ENCODE measurements at places on chromosomes 6 and 20.

- DNase-seq, result no peak
- H3K27me3 ChIP-seq, result peaks cover 46% of the 10 kb centered on the region
- no peak overlapping the region for H3K27ac ChIP-seq
Measured at GRCh38 chr6:52210227-52210626, 24.1 kb downstream of the IL17A start.

DNA sequence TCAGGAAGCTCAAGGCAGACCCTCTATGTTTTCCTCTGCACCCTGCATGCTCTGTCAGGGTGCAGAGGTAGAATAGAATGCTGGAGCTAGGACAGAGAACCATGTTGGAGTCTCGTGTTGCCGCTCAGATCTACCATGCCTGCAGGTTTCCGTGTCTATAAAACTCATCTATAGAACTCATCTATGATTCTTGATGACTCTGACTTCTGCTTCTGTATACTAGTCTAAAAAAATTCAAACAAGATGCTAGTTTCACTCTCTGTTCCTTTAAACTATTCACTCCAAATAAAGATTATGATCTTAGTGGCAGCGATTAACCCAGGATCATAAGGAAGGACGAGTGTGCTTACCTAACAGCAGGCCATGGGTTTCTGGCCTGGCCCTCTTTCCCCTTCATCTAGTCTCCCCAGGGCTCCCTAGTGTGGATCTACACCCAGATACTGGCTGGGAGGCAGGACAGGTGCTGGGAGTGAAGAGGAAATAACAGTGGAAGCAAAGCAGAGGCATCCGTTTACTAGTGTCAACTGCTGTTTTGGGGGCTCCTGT lies 162.7 kb upstream of the SUPT3H start:
- no peak for DNase-seq
- H3K27me3 ChIP-seq, result no peaks in the 10 kb centered on the region
- H3K36me3 ChIP-seq, result peaks cover 25% of the 10 kb centered on the region
- H3K4me3 ChIP-seq, result no peak overlapping the region
- H3K27ac ChIP-seq, result peak overlapping the region; percentile 4

DNA sequence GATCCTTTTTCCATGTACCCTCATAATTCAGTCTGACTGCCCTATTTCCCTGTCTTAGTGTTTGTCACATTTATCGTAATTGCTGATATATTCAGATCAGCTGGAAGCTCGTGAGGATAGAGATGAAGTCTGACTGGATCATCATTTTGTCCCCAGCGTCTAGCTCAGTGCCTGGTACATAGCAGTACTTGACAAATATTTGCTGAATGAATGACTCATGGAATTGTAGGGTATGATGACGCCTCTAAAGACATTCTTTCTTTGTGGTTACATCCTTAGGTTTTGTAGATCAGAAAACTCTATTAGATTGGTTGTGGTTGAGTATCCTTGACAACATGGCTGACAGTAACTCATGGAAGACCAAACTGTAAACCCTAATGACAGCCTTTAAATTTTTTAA lies 68.9 kb downstream of the MTHFD1L start:
- no peaks in the 10 kb centered on the region for H3K27me3 ChIP-seq
- H3K4me1 ChIP-seq, result no peaks in the 10 kb centered on the region
- DNase-seq, result no peak
- H3K36me3 ChIP-seq, result peaks cover under 1% of the 10 kb centered on the region
- no peak overlapping the region for H3K4me3 ChIP-seq

- H3K4me1 ChIP-seq, result no peaks in the 10 kb centered on the region
- peaks cover 15% of the 10 kb centered on the region for H3K27me3 ChIP-seq
- DNase-seq, result peak; percentile 35
- no peak overlapping the region for H3K4me3 ChIP-seq
- H3K36me3 ChIP-seq, result no peaks in the 10 kb centered on the region
Measured at GRCh38 chr6:128327890-128328289, 192.5 kb downstream of the PTPRK start.

- H3K4me3 ChIP-seq, result no peak overlapping the region
- no peaks in the 10 kb centered on the region for H3K4me1 ChIP-seq
- H3K27me3 ChIP-seq, result no peaks in the 10 kb centered on the region
- DNase-seq, result no peak
Measured at GRCh38 chr6:110597761-110598160, 121.3 kb upstream of the SLC22A16 start.

GRCh38 chr6:148891405-148891783 lies 144.6 kb downstream of the UST start:
- H3K4me1 ChIP-seq, result peaks cover 5% of the 10 kb centered on the region
- H3K36me3 ChIP-seq, result peaks cover 2% of the 10 kb centered on the region
- no peaks in the 10 kb centered on the region for H3K27me3 ChIP-seq
- H3K4me3 ChIP-seq, result no peak overlapping the region
- H3K27ac ChIP-seq, result no peak overlapping the region

DNA sequence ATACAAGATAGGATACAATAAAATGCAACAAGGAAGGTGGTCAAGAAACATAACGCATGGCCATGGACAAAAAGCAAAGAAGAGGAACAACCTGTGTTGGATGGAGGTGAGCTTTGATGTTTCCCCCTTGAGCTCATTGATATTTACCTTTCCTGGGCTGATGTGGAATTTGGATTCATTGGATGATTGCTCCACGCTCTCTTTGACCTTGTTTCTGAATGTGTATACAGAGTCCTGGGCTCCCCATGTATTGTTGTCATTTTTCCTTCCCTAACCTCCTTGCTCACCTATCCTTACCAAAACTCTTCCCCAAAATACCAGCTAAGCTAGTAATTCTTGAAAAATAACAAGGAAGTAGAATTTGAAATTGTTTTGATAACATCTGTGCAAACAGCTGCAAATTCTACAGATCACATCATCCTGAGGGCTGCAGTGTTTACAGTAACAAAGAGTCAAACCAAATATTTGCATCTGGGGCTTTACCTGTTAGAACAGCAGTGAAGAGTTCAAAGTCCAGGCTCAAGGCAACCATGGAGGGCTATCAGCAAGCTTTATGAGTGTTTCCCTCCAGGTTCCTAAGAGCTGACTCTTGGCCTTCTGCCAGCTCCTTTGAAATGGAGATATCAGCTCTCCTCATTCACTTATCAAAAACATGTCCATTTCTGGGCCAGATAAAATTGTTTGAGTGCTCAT lies 214.3 kb upstream of the MARCKS start:
- H3K4me1 ChIP-seq, result no peaks in the 10 kb centered on the region
- no peak overlapping the region for H3K4me3 ChIP-seq
- H3K27ac ChIP-seq, result no peak overlapping the region
- DNase-seq, result no peak

- H3K27ac ChIP-seq, result no peak overlapping the region
- H3K36me3 ChIP-seq, result no peaks in the 10 kb centered on the region
- DNase-seq, result no peak
- peaks cover 15% of the 10 kb centered on the region for H3K27me3 ChIP-seq
- H3K4me3 ChIP-seq, result no peak overlapping the region
Measured at GRCh38 chr20:44692932-44693480, 22.2 kb upstream of the CCN5 start.

DNA sequence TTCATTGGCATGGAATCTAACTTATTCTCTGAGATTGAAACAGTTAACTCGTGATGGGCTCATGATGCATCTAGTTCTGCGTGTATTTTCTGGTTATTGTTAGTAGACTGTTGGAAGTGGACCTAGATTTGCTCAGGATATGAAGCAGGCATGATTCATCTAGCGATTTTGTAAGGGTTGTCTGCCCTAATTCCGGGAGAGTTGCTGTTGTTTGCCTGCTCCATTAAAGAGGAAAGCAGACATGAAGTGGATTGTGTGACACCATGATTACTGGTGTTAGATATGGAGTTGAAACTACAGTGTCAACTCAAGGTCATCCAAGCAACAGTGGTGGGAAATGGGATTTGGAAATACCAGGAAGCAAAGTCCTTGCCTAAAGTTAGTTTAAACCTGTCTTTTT lies 41.0 kb downstream of the SOX4 start:
- no peak overlapping the region for H3K4me3 ChIP-seq
- H3K27ac ChIP-seq, result no peak overlapping the region
- H3K36me3 ChIP-seq, result peaks cover 5% of the 10 kb centered on the region
- DNase-seq, result no peak

DNA sequence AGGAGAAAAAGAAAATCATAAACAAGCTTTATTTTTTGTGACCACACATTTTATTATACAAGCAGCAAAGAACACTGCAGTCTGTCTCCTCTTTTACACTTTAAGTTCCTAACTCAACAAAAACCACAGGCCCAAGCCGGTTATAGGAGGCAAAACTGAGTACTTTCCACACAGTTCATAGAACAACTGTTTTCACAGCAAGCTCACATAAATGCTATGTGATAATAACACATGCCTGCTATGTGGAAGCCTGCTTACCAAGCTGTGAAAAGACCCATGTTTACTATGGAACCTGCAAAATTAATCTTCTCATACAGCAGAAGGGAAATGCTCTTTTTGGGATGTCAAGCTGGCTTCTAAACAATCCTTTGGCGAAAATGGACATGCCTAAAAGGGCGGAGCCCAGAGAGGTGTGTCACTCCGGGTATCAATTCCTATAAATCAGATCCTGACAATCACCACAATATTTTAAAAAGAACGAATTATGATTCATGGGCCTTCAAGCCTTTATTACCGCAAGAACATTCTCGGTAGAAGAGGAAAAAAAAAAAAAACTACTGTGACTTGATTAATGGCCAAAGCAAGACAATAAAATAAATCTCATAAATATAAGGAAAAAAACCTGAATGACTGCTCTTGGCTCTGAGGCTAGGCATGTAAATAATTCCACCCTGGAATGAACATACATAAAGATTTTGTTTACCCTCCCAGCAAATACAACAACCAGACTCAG lies 2.6 kb downstream of the TRERF1 start:
- DNase-seq, result no peak
- H3K27me3 ChIP-seq, result no peaks in the 10 kb centered on the region
- H3K27ac ChIP-seq, result peak overlapping the region; percentile 97
- peaks cover 72% of the 10 kb centered on the region for H3K4me1 ChIP-seq

DNA sequence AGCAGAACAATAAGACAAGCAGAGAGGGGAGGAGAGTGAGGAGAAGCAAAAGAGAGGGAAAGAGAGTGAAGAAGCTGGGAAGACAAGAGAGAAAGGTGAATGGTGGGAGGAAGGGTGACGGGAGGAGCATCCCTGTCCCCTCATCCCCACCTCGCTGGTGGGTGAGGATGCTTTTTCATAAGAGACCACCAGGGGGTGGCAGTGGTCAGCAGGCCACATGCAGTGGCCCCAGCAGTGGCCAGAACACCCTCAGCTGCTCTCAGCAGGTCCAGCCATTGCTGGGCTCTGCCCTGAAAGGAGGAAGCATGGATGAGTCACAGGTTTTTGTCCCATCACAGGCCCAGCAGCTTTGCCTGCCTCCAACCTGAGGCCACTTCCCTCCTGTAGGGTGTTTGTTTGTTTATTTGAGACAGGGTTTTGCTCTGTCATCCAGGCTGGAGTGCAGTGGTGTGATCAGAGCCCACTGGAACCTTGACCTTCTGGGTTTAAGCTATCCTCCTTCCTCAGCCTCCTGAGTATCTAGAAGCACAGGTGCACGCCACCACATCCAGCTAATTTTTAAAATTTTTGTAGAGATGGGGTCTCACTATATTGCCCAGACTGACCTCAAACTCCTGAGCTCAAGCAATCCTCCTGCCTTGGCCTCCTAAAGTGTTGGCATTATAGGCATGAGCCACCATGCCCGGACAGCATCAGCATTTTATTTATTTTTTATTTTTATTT lies 24.0 kb downstream of the FGD2 start:
- H3K27me3 ChIP-seq, result no peaks in the 10 kb centered on the region
- peak overlapping the region; percentile 13 for H3K27ac ChIP-seq
- no peak for DNase-seq
- H3K36me3 ChIP-seq, result peaks cover 19% of the 10 kb centered on the region

GRCh38 chr6:1136827-1137226 lies 175.1 kb upstream of the FOXQ1 start:
- DNase-seq, result no peak
- H3K27me3 ChIP-seq, result peaks cover 10% of the 10 kb centered on the region
- no peak overlapping the region for H3K27ac ChIP-seq
- no peaks in the 10 kb centered on the region for H3K4me1 ChIP-seq
- H3K4me3 ChIP-seq, result no peak overlapping the region

DNA sequence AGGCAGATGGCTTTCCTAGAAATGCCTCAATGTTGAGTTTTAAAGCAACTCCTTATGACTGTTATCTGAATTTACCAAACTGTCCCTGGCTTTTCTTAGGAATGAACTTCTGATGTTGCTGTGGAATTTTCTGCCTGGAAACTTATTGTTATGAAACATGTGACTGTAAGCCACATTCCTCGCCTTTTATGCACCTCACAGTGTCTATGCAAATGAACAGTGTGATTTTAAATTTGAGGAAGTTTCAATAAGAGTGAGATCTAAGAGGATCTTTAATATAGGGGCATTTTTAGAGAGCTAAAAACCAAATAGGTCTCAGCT lies 2.4 kb upstream of the CCR6 start:
- H3K4me1 ChIP-seq, result peaks cover 47% of the 10 kb centered on the region
- H3K27ac ChIP-seq, result peak overlapping the region; percentile 95
- H3K4me3 ChIP-seq, result no peak overlapping the region
- DNase-seq, result no peak
- peaks cover 57% of the 10 kb centered on the region for H3K36me3 ChIP-seq

- H3K27me3 ChIP-seq, result no peaks in the 10 kb centered on the region
- H3K4me3 ChIP-seq, result no peak overlapping the region
- no peaks in the 10 kb centered on the region for H3K36me3 ChIP-seq
- H3K4me1 ChIP-seq, result no peaks in the 10 kb centered on the region
Measured at GRCh38 chr6:165580136-165580535, 82.9 kb downstream of the PDE10A start.

DNA sequence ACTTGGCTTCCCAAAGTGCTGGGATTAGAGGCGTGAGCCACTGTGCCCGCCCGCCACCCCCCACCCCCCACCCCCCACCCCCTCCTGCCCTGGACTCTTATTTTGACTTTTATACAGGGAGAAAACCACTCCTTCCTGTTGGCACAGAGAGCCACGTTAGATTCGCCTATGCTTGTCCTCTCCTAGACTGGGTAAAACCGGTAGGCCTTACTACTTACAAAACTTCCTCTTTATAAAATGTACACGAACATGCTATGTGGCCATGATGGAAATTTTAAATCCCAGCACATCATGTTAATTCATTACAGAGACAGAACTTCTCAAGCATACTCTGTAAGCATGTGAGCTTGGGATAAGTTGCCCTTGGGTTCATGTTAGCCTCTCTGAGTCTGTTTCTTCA lies 124.2 kb downstream of the SLC24A3 start:
- H3K36me3 ChIP-seq, result no peaks in the 10 kb centered on the region
- H3K27ac ChIP-seq, result no peak overlapping the region
- H3K27me3 ChIP-seq, result no peaks in the 10 kb centered on the region
- no peak overlapping the region for H3K4me3 ChIP-seq
- H3K4me1 ChIP-seq, result no peaks in the 10 kb centered on the region

DNA sequence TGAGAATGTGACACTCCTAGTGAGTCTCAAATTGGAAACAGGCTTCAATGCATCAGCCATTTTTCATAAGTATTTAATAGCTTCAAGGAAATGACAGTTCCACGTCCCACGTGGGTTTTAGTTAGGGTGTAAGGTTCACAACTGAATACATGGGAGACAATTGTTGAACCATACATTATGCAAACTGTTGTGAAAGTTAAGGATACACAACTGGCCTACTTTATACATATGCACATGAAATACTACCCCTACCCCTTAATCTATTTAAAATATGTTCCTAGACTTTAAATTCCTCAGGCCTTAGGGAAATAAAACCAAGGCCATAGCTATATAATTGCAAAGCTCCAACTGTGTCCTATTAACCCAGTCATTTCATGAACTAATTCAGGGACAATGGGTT lies 436.1 kb downstream of the BTBD3 start:
- H3K36me3 ChIP-seq, result no peaks in the 10 kb centered on the region
- H3K27me3 ChIP-seq, result no peaks in the 10 kb centered on the region
- H3K27ac ChIP-seq, result no peak overlapping the region
- no peak overlapping the region for H3K4me3 ChIP-seq
- DNase-seq, result no peak
- no peaks in the 10 kb centered on the region for H3K4me1 ChIP-seq

- peaks cover 51% of the 10 kb centered on the region for H3K27me3 ChIP-seq
- DNase-seq, result no peak
- H3K4me1 ChIP-seq, result no peaks in the 10 kb centered on the region
- H3K4me3 ChIP-seq, result no peak overlapping the region
- peaks cover 5% of the 10 kb centered on the region for H3K36me3 ChIP-seq
- no peak overlapping the region for H3K27ac ChIP-seq
Measured at GRCh38 chr20:44188752-44189151, 1.8 kb upstream of the JPH2 start.

All from effector memory CD8-positive, alpha-beta T cell (primary cell).